ENCODE measurements at places on chromosomes 12 and 14.

DNA sequence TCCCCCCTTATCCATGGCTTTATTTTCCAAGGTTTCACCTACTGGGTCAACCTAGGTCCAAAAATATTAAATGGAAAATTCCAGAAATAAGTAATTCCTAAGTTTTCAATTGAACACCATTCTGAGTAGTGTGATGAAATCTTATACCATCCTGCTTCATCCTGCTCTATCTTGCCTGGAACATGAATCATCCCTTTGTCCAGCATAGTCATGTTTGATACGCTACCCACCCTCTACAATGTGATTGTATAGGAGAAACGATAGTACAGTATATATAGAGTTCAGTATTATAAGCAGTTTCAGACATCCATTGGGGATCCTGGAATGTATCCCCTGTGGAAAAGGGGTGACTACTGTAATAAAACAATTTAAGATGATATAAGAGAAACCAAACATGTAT lies 62.2 kb downstream of the IFNG start:
- DNase-seq, result no peak

GRCh38 chr14:64766430-64767151 lies 62.4 kb downstream of the PLEKHG3 start:
- no peak for DNase-seq

DNA sequence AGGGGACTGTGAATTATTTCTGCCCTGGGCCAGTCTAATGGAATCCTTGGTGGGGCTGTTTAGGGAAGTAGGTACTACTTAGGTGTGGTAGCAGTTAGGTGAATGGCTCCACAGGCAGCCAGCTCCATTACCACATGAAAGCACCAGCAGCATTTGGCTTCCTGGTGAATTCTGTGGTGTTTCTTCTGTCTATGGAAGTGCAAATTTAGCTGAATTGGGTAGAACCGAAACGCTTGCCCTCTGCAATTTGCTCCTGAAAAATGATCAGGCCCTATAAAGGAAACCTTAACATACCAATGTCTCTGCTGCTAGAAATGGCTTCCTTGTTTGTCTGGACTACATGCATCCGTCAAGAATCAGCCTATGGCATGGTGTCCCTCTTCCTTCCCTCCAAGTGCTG lies 16.4 kb downstream of the FLRT2 start:
- DNase-seq, result no peak

DNA sequence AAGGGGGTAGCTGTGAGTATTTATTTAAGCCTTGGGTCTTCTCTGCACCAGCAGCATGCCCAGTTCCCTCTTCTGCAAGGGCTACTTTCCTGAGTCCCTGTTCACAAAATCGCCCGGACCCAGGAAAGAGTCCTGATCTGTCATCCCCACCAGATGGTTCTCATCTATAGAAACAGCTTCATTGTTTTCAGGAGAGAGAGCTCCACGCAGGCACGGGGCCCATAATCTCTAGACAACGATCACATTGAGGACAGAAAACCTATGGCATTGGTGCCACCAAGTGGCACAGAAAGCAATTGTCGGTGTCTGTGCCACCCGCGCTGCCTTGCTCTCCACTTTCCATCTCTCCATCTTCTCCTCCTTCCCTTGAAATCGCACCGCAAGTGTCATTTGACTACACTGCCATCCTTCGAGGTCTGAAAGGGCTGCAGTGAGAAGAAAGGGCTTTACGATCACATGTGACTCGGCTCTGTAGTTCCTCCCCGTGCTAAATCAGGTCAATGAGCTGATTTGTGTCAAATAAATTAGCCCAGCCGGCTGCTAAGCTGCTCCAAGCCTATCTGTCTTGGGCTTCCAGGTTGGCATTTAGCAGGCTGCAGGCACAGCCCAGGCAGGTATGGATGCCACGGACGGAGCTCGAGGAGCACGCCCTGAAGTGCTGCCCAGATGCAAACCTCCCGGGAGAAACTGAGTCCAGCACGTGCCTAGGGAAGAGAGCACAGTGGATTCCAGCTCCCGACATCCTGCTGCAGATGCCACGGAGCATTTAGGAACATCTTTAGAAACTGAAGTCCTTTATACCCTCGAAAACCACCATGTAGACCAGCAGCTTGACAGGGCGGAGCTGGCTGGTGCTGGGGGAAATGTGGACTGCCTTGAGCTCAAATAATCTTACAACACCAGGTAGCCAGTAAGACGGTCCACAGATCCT lies 28.8 kb downstream of the SPRING1 start:
- DNase-seq, result peak; percentile 46

- no peak for DNase-seq
Measured at GRCh38 chr14:85714069-85714468, 184.1 kb downstream of the FLRT2 start.

- no peak for DNase-seq
Measured at GRCh38 chr14:61703342-61704129, 8.2 kb downstream of the HIF1A start.

DNA sequence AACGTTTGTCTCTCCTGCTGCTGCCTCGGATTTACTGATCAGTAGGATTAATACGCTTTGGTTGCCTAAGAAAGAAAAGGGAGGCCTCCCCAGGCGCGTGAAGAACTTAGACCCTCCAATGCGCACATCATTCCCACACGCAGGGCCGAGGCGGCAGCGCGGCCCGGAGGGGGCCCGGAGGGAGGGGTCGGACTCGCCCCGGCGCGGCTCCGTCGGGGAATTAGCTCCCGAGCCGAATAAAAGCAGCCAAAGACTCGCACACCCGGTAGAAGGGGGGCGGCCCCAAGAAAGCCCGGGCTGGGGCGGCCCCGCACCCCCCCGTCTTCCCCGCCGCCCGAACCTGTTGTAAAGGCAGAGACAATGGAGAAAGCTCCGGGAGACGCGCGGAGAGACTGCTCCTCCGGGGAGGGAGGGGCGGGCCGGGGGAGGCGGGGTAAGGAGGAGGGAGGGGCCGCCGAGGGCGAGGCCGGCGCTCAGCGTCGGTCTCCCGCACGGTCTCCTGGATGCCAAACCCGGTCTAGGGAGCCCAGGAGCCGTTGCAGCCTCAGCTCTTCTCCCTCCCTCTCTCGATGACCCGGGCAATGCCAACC lies at the start of gene NELL2:
Gene NELL2 (minus strand): TSS at position 362 of the 590 bp plus-strand sequence. CDS start 446 bp downstream, outside the sequence.
- peak; percentile 66 for DNase-seq

GRCh38 chr12:50181691-50182090 lies 14.5 kb upstream of the CERS5 start:
- no peak for DNase-seq

- DNase-seq, result no peak
Measured at GRCh38 chr14:52735921-52736489, 6.0 kb downstream of the STYX start.

GRCh38 chr14:102857444-102857843 lies 65.0 kb upstream of the AMN start:
- DNase-seq, result no peak

GRCh38 chr14:42523666-42524065 lies 917.0 kb downstream of the LRFN5 start:
- DNase-seq, result no peak

- DNase-seq, result no peak
Measured at GRCh38 chr12:103573185-103573584, 13.9 kb upstream of the STAB2 start.

GRCh38 chr14:80291101-80291500 lies 79.8 kb upstream of the DIO2 start:
- no peak for DNase-seq

- no peak for DNase-seq
Measured at GRCh38 chr12:52091869-52092268, 12.4 kb downstream of the SMIM41 start.

- no peak for DNase-seq
Measured at GRCh38 chr12:123367511-123367910, 2.9 kb upstream of the SBNO1 start.

DNA sequence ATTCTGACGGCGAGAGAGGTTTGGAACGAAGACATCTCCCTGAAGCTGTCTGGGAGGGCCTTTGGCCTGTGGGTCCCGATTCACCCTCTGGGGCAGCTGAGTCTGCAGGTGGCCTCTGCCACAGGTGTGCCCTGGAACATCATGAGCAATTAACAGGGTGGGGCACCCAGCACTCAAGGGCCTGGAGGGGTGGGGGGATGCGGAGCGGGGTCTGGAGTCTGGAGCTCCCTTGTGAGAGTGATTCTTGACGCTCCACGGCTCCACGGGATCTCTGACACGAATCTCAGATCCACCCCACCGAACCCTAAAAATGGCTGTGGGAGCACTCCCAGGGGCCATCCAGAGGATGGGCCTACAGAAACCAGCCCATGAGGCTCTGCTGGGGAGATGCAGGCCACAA lies 8.3 kb downstream of the ITPK1 start:
- no peak for DNase-seq

GRCh38 chr12:122064780-122065588 lies 13.6 kb upstream of the MLXIP start:
- DNase-seq, result no peak

DNA sequence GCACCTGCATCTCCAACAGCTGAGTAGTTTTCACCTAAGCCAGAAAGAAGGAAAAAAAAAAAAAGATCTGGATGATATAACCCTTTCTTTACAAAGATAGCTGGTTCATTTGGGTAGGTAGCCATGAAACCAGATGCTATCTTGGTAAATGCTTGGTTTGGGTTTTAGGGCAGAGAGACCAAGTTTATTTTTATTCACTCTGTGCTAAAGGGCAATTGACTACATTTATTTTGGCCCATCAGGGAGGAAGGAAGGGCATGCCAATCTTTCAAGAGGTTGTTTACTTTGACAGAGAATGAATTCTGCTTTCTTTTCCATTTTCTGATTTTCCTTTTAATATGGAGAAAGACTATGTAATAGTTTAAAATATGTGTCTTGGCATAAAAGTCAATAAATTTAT lies 91.0 kb downstream of the NTN4 start:
- no peak for DNase-seq

GRCh38 chr12:105676694-105677093 lies 346.2 kb downstream of the C12orf75 start:
- DNase-seq, result no peak

GRCh38 chr12:28446031-28446430 lies 255.8 kb downstream of the CCDC91 start:
- no peak for DNase-seq

DNA sequence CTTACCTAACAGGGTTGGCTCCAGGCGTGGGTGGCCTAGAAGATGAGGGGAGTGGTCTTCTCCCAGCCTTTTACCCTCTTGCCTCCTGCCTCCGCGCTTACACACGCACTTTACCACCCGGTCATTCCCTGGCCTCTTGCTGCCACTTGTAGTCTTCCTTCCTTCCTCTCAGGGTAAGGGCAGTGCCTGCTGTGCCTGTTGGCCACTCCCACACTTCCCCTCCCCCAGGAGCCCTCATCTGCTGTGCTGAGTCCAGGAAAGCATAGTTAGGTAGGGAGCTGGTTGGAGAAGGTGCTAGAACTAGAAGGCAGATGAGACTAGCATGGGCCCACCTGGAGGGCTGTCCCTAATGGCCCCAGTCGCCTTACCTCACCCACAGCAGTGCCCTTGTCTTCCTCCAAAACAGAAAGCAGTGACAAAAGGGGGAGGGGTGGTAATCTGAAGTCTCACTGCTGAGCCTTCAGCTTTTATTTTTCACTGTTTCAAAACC lies 54.3 kb upstream of the SRSF5 start:
- no peak for DNase-seq

- DNase-seq, result no peak
Measured at GRCh38 chr12:65899241-65899640, 75.0 kb downstream of the HMGA2 start.

- no peak for DNase-seq
Measured at GRCh38 chr12:50403001-50403440, 2.3 kb downstream of the LARP4 start.

DNA sequence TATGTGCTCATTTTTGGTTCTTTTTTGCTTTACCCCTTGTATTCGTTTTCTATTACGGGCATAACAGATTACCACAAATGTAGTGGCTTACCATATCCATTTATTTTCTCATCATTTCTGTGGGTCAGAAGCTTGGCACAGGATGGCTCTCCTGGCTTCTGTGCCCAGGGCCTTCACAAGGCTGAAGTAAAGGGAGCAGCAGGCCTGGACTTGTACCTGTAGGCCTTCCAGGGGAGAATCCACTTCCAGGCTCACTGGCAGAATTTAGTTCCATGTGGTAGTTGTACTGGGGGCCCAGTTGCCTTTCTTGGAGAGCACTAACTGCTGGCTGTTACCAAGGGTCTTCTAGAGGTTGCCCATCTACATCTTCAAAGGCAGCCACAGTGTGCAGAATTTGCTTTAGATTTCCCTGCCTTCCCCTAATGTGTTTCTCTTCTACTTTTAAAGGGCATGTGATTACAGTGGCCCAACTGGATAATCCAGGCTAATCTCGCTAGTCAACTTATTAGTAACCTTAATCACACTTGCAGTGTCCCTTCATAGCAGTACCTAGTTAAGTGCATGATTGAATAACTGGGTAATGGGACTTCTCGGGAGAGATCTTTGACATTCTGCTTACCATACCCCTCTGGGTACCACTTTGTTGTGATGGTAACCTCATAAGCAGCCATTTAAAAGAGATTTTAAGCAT lies 67.0 kb downstream of the CRADD start:
- DNase-seq, result no peak

- no peak for DNase-seq
Measured at GRCh38 chr14:65291531-65291930, 121.0 kb upstream of the FUT8 start.

DNA sequence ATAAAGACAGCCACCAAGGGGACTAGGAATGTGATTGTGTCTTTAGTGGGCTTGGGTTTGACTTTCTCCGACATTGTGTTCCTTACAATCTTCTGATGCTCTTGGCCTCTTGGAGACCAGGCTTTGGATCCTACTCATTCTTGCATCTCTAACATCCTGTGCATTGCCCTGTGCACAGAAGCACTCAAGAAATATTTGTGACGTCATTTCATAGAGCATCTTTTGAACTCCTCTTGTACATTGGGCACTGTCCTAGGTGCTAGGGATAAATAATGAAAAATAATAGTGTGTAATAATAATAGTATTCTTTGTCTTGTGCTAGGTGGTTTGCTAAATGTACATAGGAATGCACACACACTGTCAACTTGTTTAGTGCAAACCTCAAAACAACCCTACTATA lies 108.8 kb upstream of the LHX5 start:
- DNase-seq, result no peak

DNA sequence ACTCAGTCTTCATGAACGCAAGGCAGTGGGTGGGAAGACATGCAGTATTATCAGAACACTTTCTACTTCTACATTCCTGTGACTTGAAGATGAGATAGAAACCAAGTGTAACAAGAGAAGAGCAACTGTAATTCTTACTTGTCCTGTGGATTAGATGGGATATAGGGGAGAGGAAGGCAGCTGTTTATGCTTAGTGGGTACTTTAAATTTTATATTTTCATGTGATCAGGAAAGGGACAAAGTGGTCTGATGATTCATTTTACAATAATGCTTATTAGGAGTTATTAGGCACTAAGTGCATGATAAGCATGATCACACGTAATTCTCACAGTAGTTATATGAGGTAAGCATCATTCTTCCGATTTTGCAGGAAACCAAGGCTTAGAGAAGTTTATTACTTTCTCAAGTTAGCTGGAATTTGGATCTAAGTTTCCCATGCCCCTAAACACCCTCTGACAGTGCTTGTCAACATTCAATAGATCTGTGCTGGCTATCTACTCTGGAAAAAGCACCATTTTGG lies 52.7 kb downstream of the PTGER2 start:
- DNase-seq, result no peak

GRCh38 chr12:131375261-131375971 lies 335.5 kb upstream of the SFSWAP start:
- no peak for DNase-seq
